Ovary (tissue), 10 donors: ENCODE measurements at places on chromosomes 3 and 15. TPM values are rescaled to one million over a fixed set of nuclear protein-coding genes. Genes with fewer than 3 reads are reported as not detected.
A peak's percentile ranks its signal among the peaks of the same experiment; 100 is the strongest.

GRCh38 chr3:123941542-123941941 is 19.5 kb downstream of the CCDC14 start:
- DNase-seq = no peak

Gene ZCWPW2
- total RNA-seq = 1.7 TPM

DNA sequence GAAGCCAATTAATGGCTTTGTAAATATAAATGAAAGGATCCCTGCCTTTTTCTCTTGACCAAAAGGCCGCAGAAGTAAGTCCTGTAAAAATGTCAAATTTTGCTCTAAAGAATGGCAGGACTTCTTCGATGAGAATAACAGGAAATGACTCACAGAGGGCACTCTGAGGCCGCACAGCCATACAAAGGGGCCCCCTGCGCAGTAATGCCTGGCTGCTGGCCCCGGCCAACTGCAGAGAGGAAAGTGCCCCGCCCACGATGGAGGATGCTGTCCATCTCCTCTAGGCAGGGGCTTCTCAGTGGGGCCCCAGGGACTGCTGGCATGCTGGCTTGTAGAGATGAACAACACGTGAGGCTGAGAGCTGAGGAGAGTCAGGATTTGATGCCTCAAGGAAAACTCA is 18.1 kb upstream of the SCN10A start:
- peak; percentile 29 for DNase-seq

DNA sequence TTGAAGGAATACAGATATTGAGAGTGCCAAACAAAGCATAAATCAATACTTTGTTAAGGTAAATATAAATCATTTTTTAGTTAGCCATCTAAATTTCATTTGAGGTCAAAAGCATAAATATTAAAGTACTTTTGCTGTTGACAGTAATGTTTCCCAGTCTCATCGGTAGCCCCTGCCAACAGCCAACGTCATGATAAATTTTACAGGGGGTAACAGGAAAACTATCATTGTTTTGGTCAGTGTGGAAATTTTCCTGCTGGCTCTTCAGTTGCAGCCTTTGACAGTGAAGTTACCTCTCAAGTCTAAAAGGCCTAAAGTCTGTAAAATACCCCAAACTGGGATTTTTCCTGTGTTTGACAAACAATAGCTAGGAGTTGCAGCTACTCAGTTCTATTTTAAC is 37.3 kb upstream of the TTC14 start:
- DNase-seq = peak; percentile 66

Gene GPR27
- total RNA-seq = 2.1 TPM

Gene KY
- total RNA-seq = 2.9 TPM

- no peak for DNase-seq
Measured at GRCh38 chr3:72085036-72085435, 300.1 kb upstream of the PROK2 start.

GRCh38 chr3:72345237-72345878 is 502.9 kb downstream of the SHQ1 start:
- no peak for DNase-seq

Gene SMCO1
- not detected for total RNA-seq

Gene SCAMP5
- total RNA-seq = 5.7 TPM

Gene KCTD6
- total RNA-seq = 16.6 TPM

Gene OCA2
- total RNA-seq = 0.68 TPM

Gene C3orf20
- 0.12 TPM for total RNA-seq

GRCh38 chr3:194671900-194672808 is at the start of gene LSG1:
Gene LSG1, minus strand, starts transcription at chr3:194672191. Its CDS starts 29 bp downstream, at chr3:194672162.
- peak; percentile 91 for DNase-seq

Gene MLH1
- total RNA-seq = 28.8 TPM

Gene CCRL2
- total RNA-seq = 1.1 TPM

GRCh38 chr15:28955160-28955992 is 69.6 kb downstream of the APBA2 start:
- DNase-seq = no peak

- no peak for DNase-seq
Measured at GRCh38 chr15:85839643-85840042, 44.9 kb upstream of the KLHL25 start.

DNA sequence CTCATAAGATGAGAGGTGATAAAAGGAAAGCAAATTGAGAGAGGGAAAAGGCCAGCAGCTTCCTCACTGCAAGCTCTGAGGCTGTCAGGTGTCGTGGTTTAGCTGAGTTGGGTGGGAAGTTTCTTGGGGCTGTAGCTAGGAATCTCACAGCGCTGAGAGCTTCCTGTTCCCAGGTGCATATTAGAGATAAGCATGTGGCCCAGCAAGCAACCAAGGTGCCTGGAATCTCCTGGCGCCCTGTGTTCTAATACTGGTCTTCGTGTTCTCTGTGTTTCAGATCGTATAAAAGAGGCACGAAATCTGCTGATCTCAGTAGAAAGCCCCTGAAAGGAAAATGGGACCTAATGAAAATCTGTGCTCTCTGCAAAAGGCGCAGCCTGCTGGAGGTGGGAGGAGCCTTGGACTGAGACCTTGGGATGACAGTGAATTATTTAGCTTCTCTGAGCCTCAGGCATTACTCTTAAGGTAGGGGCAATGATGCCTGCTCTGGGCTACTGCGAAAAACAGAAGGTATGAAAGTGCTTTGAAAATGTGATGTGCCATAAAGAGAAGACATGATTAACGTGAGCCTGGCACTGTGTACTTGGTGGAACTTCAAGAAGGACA is 499.9 kb downstream of the TBL1XR1 start:
- DNase-seq = no peak

GRCh38 chr15:90588427-90588826 is 58.7 kb downstream of the CRTC3 start:
- DNase-seq = no peak

Gene XRN1
- 31.1 TPM for total RNA-seq

DNA sequence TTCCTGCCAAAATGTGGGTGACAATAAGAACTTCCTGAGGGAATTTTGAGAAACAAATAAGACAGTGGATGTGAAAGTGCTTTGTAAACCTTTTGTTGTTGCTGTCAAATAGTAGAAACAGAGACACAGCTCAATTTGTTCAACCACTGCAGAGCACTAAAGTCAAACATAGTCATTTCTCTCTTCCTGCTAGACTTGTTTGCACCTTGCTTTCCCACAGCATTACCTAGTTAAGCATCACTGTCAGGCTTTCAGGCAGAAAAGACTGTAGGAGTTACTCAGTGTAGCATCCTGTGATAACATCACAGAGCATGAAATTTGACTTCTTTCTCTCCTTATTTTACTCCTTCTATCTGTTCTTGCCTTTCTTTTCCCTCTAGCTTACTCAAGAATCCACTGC is 27.1 kb downstream of the SLC12A1 start:
- no peak for DNase-seq
